ENCODE measurements at places on chromosomes 16 and 17.

DNA sequence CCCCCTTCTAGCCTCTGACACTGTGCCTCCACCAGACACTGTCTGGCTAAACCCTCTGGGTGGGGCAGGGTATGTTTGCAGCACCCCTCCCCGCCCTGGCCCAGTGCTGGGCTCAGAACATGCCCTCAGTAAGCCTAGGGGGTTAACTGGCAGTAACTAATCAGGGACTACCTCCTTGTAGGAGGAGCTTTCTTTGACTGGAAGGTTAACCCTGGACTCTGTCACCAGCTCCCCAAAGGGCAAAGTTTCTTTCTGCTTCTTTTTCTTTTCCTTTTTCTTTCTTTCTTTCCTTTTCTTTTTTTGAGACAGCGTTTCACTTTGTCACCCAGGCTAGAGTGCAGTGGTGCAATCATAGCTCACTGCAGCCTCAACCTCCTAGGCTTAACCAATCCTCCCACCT is 76.8 kb downstream of the PLXDC1 start:
- no peak for DNase-seq

- DNase-seq: no peak
Observed at GRCh38 chr17:39219647-39220154, 6.0 kb downstream of the STAC2 start.

DNA sequence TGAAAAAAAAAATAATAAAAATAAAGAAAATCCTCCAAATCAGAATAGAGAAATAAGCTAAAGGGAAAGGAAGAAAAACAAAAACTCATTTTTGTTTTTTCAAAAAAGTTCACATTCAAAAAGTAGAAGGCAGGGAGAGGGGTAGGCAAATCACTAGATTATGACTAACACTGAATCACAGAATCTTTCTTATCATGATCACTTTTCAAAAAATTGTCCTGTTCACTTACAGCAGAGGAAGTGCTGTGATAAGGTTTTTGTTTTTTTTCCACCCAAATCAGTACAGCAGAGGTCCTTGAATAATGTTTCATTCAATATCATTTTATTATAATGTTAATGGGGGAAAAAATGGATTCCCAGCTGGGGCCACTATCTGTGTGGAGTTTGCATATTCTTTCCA is 106.4 kb downstream of the CA4 start:
- no peak for DNase-seq

GRCh38 chr17:37506678-37507077 is 17.0 kb downstream of the DUSP14 start:
- no peak for DNase-seq

GRCh38 chr17:20092261-20092867 is 83.2 kb downstream of the SPECC1 start:
- no peak for DNase-seq

- DNase-seq: no peak
Observed at GRCh38 chr17:75854101-75854748, 910 bp downstream of the WBP2 start.

GRCh38 chr17:76219670-76220383 is 20.5 kb downstream of the RNF157 start:
- no peak for DNase-seq

GRCh38 chr17:33292981-33293867 is at the start of gene ASIC2:
Gene ASIC2, minus strand, starts transcription at chr17:33293295.
- no peak for DNase-seq
